ENCODE measurements at places on chromosomes 1 and 21. TPM values are rescaled to one million over a fixed set of nuclear protein-coding genes. Genes with fewer than 3 reads are reported as not detected.

GRCh38 chr21:28487455-28488070 lies 505.1 kb downstream of the LTN1 start:
- no peaks in the 10 kb centered on the region for H3K27me3 ChIP-seq
- no peak overlapping the region for H3K27ac ChIP-seq
- no peaks in the 10 kb centered on the region for H3K36me3 ChIP-seq
- no peak overlapping the region for H3K4me3 ChIP-seq
- no peak for DNase-seq

DNA sequence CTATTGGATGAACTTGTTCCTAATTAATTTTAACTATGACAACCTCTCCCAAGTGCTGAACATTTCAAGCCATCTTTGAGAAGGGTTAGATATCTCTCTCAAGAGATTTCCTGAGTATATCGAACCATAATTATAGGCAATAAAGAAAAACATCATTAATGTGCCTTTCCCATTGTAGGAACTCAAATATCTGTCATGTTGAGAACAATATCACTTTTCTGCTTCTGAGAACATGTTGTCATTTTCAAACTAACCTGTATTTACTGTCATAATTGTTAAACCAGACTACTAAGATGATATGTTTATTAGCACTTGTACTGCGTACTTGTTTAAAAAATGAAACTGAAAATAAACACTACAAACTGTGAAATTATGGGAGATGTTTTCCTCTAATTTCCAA lies 4.3 kb downstream of the EPS15 start:
- H3K27me3 ChIP-seq, result no peaks in the 10 kb centered on the region
- peak overlapping the region; percentile 97 for H3K4me3 ChIP-seq
- H3K4me1 ChIP-seq, result peaks cover 76% of the 10 kb centered on the region
- DNase-seq, result no peak
- H3K36me3 ChIP-seq, result peaks cover 18% of the 10 kb centered on the region

The HDAC1 gene
- 204 TPM for total RNA-seq

GRCh38 chr1:198639671-198640143 lies 867 bp downstream of the PTPRC start:
- peak overlapping the region; percentile 95 for H3K27ac ChIP-seq
- H3K27me3 ChIP-seq, result no peaks in the 10 kb centered on the region
- peak overlapping the region; percentile 87 for H3K4me3 ChIP-seq
- H3K4me1 ChIP-seq, result peaks cover 67% of the 10 kb centered on the region

GRCh38 chr1:36755303-36756230 lies 272.9 kb upstream of the CSF3R start:
- peaks cover 10% of the 10 kb centered on the region for H3K27me3 ChIP-seq
- H3K27ac ChIP-seq, result no peak overlapping the region
- no peak for DNase-seq
- H3K4me1 ChIP-seq, result no peaks in the 10 kb centered on the region

The ICOSLG gene
- 40.9 TPM for total RNA-seq

Data from activated B cell treated with CpG ODN at 0.5 μM for 24 hours (primary cell).